ENCODE measurements at places on chromosomes 7 and 10. TPM values are rescaled to one million over a fixed set of nuclear protein-coding genes. Genes with fewer than 3 reads are reported as not detected.
A peak's percentile ranks its signal among the peaks of the same experiment; 100 is the strongest.

The FAM25C gene
- not detected for total RNA-seq

The CCL24 gene
- total RNA-seq: not detected

The EPHB6 gene
- total RNA-seq: 33.5 TPM

The ACBD7 gene
- total RNA-seq: 0.46 TPM

The BICC1 gene
- total RNA-seq: 46.5 TPM

The GRM3 gene
- not detected for total RNA-seq

The RET gene
- 1.0 TPM for total RNA-seq

The HTRA1 gene
- total RNA-seq: 276 TPM

The BTBD16 gene
- not detected for total RNA-seq

The TMEM213 gene
- not detected for total RNA-seq

DNA sequence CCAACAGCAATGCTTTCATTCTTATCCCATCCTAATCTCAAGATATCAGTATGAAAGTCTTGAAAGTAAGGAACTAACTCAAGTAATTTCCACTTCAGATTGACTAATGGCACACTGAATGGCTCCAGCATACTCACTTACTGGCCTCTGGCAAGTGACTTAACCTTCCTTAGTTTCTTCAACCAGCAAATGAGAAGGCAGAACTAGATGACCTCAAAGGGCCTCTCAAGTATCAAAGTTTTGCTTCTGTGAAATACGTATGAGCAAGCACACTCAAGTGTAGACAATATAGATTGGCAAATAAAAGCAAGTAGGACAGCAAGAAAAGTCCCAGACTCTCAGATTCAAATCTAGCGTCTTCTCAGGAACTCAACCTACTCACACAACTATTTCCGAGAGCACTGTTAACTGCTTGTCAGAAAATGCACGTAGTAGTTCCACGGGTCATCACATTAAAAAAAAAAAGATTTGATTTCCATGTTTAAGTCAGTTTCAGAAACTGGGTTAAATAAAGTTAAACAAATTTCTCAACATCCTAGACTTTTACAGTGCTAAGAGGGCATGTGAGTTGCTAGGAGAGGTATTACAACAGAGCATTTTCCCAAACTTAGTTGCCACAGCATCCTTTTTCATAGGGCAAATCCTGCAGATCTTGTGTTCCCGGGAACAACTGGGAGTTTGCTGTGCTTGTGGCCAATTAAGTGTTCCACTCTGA is 276.9 kb upstream of the KLF14 start:
- DNase-seq: no peak

GRCh38 chr7:158246272-158246959 is 341.2 kb downstream of the PTPRN2 start:
- DNase-seq: no peak

DNA sequence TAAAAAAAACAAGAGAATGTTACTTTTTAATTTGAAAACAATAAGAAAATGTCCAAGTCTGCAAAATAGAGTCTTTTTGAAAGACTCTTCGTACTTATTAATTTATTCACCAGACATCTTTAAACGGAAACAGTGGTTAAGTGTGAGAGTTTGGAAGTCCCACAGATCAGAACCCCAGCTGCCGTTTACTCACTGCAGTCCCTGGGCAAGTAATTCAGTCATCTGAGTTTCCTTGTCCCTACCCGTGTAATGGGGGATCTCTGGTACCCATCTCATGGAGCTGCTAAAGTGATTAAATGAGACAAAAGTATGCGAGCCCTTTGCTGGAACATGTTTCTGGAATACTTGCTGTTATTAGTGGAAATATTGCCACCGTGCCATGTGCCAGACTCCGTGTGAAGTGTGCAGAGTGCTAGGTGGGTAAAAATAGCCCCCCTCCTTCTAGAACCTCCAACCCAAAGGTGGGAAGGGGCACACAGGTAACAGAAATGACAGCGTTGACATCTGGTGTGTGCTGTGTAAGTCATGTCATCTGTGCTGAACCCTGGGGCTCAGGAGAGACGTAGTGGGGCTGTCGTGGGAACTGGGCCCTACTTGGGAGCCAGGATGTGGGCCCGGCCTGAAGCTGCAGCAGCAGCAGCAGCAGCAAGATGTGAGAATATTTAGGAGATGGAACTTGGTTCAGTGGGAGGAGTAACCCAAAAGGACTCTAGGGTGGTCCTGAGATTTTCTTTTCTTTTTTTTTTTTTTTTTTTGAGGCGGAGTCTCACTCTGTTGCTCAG is 140.5 kb downstream of the CUX1 start:
- DNase-seq: no peak

GRCh38 chr10:63103971-63104409 is 29.1 kb upstream of the NRBF2 start:
- no peak for DNase-seq

DNA sequence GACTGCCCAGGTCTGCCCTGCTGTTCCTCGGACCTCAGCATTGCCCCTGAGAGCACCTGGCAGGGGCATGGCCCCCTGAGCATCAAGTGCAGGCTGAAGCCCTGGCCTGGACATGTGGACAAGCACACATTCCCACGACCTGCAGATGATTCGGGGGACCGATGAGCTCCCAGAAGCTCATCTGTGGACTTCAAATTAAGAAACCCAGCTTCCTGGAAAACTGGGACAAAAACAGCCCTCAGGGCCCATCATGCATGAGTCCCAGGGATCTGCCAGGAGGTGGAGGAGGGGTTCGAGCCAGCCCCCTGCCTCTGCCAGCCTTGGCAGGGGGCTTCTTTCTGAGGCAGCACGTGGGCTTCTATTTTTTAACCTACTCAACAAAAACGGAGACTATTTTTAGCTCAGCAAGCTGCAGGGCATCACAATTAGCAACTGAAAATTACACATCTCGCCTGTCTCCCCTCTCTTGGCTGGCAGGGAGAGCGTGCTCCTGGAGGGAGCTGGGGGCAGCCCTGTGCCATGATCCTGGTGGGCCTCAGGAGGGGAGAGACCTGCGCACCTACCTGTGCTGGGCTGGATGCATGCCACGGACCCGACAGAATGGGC is 51.8 kb downstream of the RASGEF1A start:
- DNase-seq: no peak

DNA sequence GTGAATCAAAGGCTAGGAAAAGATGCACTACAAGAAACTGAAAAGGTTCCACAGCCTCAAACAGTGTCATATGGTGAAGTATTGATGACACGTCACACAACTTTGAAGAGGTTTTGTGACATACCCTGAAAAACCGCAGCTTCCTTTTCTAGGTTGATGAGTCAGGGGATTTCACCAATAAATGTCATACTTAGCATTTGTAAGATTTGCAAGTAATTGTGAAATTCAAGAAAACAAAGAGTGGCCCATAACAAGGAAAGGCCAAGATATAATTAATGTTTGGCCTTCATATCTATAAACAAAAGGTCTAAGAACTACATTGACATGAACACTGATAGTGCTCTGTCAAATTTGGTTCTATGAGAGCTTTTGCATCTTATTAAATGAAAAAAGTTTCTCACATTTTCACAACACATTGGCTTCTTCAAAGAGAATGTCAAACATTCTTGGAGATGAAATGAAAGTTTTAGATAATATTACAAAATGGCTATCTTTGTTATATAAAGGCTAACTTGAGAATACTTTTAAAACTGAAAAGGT is 62.0 kb upstream of the NAMPT start:
- DNase-seq: no peak

DNA sequence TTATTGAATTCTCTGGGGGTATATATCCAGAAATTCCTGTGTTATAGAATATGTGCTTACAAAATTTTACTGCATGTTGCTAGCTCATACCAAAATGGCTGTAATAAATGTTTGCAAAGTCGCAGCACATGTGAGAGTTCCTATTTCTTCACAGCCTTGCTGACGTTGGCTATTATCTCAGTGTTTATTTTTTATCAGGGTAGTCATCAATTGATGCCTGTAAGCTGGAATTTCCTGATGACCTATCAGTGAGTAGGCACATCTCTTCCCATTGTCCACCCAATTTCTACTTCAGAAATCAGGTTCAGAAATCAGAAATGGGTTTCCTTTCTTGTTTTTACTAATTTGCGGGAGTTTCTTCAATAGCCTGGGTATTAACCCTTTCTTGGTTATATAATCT is 268.1 kb upstream of the FZD8 start:
- no peak for DNase-seq

- no peak for DNase-seq
Observed at GRCh38 chr10:13703997-13704536, 117.3 kb downstream of the PRPF18 start.

DNA sequence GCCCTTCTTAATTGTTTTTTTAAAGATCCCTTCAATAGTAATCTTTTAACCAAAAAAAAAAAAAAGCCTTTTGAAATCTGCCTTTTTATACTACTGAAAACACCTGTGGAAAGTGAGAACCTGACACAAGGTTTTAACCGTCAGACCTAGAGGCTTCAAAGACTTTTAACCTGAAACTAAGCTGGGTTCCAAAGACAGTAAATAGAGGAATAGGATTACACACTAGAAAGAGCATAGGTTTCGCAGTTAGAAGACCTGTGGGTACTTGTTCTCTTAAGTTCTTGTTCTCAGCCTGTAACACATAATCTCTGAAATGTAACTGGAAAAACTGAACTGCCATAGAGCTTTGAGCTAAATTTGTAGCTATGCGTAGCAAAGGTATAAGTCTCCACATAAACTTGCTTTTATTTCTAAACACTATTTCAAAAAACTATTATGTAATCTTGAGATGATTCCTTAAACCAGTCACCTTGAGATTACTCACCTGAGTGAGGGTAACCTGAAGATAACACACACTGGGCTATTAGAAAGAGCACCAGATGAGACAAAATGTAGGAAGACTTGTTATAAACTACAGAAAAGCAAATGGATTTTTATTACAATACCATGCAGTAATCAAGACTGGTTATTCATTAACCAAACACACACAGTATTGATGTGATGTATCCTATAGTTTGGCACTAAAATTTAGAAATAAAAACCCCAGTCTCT is 196.6 kb upstream of the FRMD4A start:
- no peak for DNase-seq

DNA sequence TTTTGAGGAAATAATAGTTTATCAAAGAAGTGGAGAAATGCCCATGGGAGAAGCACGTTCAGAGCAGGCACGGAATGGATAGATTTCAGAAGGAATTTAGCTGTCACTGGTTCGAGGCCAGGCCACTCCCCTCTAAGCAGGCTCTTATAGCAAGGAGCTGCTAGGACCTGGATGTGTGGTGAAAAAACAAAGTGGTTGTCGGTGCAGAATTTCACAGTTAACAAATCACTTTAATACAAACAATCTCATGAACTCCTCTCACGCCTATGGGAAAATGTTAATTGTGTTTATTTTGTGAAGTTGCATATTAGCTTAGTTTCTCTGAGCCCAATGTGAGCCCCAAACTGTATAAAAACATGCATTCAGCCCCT is 176.3 kb downstream of the PKD1L1 start:
- DNase-seq: no peak

- DNase-seq: no peak
Observed at GRCh38 chr10:60806921-60807320, 28.6 kb downstream of the CDK1 start.

- DNase-seq: no peak
Observed at GRCh38 chr7:123624527-123625183, 23.0 kb downstream of the ASB15 start.

DNA sequence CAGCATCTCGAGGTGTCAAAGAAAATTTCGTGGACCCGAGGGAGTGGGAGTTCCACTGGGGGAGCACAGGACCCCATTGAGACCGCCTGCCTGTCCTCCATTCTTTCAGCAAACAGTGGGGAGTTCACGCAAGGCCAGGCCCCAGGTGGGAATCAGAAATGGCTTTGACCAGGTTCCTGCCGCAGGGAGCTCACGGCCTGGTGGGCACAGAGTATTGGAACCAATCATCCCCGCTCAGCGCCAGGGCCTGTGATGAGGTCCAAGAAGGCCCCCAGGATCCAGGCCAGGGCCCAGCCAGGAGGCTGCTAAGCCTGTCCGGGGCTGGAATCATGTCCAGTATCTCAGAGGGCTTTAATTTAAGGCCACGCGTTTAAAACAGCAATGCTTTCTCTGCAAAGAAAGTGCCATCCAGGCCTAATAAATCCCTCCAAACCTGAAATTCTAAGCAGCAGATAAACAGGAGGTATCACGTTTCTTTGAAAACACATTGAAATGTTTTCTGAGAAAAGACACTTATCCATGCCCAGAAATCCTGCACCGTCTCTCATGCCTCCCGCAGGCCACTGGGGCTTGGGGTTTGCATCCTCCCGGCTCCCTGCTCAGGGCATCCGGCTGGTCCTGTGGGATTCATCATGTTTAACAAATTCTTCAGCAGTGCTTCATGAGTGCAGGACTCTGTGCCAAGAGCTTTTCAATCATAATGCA is 125.7 kb downstream of the OAT start:
- DNase-seq: peak; percentile 60

Data from posterior vena cava (tissue), 2 donors.